ENCODE measurements at places on chromosomes 7 and 10.

DNA sequence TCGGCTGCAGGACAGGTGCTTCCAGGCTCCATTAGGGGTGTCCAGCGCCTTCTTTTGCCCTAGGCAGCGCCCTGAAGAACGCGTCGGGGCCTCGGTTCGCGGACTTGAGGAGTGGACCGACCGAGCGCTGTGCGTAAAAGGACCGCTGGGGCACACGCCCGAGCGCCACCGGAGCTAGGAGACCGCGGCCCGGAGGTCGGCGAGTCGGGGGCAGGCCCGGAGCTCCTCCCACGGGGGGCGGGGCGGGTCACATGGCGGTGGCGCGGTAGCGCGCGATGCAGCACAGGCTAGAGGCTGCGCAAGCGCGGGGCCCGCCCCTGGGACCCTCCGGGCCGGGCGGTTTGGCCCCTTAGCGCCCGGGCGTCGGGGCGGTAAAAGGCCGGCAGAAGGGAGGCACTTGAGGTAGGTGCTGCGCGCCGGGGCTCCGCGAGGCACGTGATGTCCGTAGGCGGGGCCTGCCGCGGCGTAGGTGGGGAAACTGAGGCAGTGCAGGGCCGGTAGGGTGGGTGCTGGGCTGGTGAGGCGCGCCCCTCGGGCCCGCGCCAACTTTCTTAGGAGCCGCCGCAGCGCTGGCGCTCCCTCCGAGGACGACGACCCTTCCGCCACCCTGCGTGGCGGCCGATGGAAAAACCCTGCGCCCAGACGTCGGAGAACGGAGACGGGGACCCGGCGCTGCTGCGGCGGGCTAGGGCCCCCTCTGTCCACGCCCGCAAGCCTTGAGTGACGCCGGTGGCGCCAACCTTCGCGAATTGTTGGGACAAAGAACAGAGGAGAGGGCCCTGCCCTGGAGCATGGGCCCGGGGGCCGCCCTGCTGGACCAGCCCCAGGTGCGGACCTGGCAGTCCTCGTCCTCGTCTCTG, at the start of gene PRXL2A:
Gene PRXL2A (plus strand): TSS at position 310 of the 860 bp plus-strand sequence. CDS start 11,917 bp downstream, outside the sequence.
- DNase-seq: peak; percentile 36

GRCh38 chr10:13703997-13704536, 117.3 kb downstream of the PRPF18 start:
- no peak for DNase-seq

- no peak for DNase-seq
Observed at GRCh38 chr7:72152161-72153131, 259.7 kb downstream of the CALN1 start.

DNA sequence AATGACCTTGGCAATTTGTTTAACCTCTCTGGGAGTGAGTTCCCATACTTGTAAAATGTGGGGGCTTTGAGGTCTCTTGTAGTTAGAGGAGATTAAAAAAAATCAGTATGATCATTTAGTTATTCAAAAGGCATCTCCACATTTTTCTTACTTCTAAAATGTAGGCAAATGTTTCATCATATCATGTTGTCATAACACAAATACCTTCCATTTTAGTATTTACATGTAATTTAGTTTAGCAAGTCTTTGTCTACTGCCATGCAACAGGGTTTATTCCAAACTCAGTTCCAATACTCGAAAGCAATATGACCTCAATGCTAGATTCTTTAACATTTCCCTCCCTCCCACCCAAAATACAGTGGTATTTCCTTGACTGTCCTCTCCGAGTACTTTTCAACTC, 262.8 kb upstream of the IMMP2L start:
- no peak for DNase-seq

GRCh38 chr7:156318926-156319325, 321.6 kb upstream of the RNF32 start:
- no peak for DNase-seq

DNA sequence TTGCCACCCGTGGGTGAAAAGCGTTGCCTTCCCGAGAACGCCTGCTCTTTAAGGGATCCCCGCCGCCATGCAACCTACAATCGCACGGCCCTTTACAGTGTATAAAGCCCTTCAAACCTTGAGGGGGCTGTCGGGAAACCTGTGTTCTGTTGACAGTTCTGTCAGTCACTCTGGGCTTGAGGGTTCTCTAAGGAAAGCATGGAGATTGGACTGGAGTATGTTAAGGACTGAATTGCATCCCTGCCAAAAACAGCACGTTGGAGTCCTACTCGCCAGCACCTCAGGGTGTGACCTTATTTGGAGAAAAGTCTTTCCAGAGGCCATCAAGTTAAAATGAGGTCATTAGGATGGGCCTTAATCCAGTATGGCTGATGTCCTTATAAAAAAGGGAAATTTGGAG, 70.6 kb downstream of the PFKFB3 start:
- DNase-seq: no peak

DNA sequence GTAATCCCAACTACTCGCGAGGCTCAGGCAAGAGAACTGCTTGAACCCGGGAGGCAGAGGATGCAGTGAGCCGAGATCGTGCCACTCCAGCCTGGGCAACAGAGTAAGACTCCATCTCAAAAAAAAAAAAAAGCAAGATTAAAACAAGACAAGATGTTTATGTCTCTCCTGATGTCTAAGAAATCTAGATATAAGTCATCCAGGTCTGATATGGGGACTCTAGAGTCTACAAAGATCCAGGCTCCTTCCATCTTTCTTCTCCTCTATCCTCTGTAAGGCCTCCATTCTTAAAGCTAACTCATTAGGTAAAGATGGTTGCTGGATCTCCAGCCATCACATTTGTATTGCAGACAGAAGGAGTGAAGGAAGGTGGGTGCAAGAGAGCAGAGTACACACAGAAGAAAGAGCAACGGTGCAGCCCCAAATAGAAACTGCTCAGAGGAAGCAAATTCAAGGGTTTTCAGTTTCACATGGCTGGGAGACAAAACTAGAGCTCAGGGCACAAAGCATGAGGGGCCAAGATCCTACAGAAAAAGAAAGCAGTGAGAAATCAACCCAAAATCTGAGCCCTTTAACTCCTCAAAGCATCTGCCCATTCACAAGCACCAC, 57.6 kb downstream of the USP6NL start:
- DNase-seq: no peak

DNA sequence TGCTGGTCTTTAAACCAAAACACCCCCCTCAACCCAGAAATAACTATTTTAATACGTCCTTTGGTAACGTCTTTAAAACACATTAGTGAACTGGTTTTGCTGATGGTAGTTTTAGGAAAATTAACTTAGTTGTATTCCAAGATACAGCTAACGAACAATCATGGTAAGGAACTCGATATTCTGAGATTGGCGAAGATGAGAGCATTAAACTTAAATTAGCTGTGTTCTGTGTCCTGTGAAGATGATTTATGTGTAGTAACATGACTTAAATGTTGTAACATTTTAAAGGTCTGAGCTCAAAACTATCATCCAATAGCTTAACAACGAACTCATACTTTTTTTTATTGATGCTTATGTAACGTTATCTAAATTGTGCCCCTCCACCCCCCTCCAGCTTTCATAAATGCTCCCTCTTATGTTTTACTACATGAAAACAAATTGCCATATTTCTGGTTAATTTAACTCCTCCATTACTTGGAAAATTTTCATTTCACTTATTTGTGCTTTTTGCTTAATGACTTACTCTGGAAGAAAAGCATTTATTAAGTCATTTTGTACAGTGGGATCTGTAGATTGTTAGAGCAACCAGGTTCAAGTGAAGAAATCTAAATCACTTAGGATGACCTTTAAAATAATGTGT, 1.7 kb downstream of the SDK1 start:
- DNase-seq: no peak

DNA sequence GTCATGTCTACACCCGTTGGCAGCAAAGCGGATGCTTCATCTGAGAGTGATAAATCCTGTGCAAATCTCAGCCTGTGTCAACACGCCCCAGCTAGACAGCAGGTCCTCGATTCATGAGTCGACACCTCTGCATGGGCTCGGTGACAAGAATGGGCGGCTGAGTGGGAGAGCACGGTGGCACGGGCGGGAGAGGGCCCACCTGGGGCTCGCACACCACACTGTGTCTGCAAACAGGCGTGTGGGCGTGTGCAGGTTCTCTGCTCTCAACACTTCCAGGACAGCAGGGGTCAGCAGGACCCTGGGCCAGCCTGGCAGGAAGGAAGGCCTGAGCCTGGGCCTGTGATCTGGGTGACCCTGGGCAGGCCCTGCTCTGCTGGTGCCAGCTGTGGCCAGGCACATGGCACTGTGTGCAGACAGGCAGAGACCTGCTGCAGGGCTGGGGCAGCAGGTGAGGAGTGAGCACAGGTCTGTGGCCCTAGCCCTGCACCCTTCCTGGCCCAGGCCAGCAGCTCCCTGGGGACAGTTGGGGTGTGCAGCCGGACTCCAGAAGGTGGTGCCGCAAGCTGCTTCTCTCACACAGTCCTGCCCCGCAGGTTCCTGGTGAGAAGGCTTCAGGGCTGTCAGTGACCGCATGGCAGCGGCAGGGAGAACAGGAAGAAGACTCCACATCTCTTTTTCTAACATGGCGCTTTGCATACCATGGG, 216.4 kb downstream of the ELFN1 start:
- DNase-seq: peak; percentile 53

DNA sequence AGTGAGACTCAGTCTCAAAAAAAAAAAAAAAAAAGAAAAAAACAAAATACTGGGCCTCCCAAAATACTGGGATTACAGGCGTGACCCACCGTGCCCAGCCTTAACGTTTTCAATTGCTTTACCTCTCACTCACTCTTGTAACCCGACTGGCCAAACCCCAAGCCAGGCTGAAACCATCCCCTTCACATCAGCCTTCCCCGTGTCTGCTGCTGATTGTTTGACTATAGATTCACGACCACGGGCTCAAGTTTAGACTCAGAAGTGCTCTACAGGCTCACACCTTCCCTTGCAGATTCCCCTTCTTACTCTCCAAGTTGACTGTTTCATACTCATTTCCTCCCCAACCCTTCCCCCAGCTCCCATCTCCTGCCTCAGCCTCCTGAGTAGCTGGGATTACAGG, 22.3 kb downstream of the TYW1 start:
- no peak for DNase-seq

DNA sequence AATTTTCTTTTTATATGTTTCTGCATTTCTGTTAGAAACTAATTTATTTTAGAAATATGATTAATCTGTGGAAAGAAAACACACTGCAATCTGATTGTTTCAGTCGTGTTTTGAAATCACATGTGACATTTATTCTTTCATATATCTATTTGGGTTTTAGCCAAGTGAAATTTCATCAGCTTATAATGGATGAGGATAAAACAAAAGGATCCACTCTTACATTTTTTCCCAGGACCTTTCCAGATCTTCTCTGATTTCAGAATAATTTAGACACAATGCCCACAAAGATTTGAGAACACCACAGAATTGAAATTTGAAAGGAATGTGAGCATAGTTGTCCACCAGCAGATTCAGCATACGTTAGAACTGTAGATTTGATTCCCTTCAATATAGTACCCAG, 29.1 kb downstream of the CBLL1 start:
- no peak for DNase-seq

- peak; percentile 56 for DNase-seq
Observed at GRCh38 chr7:27199849-27200760, at the start of gene HOXA13. Gene HOXA13, minus strand, starts transcription at chr7:27200091. Its CDS starts 14 bp downstream, at chr7:27200077.

- DNase-seq: peak; percentile 94
Observed at GRCh38 chr10:99981581-99982199, 28.1 kb downstream of the DNMBP start.

DNA sequence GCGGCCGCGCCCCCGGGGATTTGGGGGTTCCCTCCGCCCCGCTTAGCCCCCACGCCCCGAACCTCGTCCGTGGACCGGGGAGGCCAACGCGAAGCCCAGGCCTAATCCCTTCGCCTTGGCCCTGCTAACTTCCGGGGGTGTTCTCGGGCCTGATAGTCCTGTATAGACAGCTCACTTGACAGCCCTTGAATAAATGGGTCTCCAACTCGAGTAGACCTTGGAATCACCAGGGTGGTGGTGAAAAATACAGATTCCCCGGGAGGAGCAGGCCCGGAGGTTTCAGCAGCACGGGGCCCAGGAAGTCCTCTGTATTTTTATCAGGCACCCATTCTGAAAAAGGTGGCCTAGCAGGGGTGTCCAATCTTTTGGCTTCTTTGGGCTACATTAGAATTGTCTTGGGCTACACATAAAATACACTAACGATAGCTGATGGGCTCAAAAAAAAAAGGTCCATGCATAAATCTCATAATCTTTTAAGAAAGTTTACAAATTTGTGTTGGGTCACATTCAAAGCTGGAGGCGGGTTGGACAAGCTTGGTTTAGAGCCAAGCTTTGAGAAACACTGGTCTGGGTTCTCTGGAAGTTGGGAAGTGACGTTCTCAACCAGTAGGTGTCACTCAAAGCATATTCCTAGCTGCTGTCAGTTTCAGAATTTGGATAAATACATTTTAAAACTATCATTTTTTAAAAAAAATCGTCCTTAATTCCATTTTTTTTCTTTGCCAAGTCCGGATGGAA, 221.7 kb downstream of the PHTF2 start:
- DNase-seq: peak; percentile 86

DNA sequence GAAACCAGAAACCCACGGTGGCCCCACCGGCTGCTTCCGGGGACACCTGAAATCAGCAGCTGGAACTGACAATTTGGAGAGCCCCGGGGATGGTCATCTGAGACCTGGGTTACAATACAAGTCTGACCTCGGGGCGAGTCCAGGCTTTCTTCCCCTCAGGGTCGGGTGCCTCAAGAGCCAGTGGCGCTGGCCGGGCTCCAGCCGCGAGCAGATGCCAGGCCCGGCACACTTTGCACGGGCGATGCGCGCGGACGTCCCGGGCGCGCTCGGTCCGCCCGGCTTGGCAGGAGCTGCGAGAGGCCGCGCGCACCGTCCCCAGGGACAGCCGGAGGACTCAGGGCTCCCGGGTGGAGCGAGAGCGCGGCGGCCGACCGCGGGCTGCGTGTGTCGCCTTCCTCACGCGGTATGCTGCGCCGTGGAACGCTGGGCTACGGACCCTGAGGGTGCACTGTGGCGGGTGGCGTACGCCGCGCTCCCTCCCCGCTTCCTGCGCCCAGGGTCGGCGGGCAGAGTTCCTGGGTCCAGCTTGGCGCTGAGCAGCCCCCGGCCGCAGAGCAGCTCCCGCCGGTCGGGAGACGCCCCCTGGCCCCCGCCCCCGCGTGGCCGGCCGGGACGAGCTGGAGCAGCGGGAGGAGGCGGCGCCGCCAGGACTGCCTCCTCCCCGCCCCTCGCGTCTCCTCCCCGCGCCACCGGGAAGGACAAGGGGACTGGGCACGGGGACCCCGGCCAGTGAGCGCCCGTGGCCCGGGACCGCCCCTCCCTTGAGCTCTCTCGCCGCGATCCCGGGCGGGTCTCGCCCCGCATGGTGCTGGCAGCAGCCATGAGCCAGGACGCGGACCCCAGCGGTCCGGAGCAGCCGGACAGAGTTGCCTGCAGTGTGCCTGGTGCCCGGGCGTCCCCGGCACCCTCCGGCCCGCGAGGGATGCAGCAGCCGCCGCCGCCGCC, at the start of gene RBM20:
Gene RBM20 (plus strand): TSS at position 684 of the 945 bp plus-strand sequence. CDS start 119 bp downstream, at position 803.
- DNase-seq: no peak

GRCh38 chr10:62390497-62391176, 16.5 kb downstream of the ZNF365 start:
- DNase-seq: no peak

DNA sequence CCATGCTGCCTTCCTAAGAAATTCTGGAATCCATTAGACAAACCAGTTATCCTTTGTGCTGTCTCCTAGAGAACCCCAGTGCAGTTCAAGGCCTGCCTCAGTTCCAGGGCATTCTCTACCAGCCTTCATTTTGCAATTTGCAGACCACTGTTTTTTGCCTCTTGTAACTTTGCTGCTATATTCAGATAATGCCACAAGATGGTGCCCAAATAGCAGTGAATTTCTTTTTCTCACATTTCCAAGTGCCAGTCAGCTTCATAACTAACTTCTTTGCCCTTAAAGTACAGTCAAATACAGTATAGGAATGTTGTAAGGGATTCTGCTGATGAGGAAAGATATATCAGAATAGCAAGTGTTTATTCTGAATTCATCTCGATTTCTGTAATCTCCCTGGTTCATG, 25.2 kb downstream of the LOXL4 start:
- DNase-seq: peak; percentile 37
